ENCODE measurements at places on chromosomes 2 and 18.

DNA sequence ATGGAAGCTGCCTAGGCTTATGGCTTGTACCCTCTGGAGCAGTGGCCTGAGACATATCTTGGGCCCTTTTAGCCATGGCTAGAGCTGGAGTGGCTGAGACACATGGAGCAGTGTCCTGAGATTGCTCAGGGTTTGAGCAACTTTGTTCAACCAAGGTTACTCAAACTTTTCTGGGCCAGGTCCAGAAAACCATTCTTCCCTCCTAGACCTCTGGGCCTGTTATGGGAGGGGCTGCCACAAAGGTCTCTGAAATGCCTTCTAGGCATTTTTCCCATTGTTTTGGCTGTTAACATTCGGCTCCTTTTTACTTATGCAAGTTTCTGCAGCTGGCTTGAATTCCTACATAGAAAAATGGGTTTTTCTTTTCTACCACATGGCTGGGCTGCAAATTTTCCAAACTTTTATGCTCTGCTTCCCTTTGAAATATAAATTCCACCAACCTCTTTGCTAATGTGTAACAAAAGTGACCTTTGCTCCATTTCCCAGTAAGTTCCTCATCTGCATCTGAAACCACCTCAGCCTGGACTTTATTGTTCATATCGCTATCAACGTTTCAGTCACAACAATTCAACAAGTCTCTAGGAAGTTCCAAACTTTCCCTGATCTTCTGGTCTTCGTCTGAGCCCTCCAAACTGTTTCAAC lies 84.9 kb upstream of the MAP4K3 start:
- DNase-seq: no peak

GRCh38 chr2:192407692-192408091 lies 213.0 kb upstream of the TMEFF2 start:
- no peak for DNase-seq

- DNase-seq: no peak
Observed at GRCh38 chr2:12321886-12322285, 394.9 kb upstream of the TRIB2 start.

DNA sequence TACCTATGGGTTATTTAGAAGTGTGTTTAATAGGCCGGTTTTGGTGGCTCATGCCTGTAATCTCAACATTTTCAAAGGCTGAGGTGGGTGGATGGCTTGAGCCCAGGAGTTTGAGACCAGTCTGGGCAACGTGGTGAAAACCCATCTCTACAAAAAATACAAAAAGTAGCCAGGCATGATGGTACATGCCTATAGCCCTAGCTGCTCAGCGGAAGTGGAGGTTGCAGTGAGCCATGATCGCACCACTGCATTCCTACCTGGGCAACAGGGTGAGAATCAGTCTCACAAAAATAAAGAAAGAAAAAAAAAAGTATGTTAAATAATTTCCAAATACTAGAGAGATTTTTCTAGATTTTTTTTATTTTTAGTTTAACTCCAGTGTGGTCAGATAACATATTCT lies 316.0 kb downstream of the KIAA1328 start:
- DNase-seq: no peak

- peak; percentile 88 for DNase-seq
Observed at GRCh38 chr2:46461011-46461674, 18.2 kb upstream of the TMEM247 start.

GRCh38 chr18:39951142-39951720 lies 2003.8 kb upstream of the PIK3C3 start:
- no peak for DNase-seq

- no peak for DNase-seq
Observed at GRCh38 chr2:187644486-187644885, 90.3 kb upstream of the TFPI start.

DNA sequence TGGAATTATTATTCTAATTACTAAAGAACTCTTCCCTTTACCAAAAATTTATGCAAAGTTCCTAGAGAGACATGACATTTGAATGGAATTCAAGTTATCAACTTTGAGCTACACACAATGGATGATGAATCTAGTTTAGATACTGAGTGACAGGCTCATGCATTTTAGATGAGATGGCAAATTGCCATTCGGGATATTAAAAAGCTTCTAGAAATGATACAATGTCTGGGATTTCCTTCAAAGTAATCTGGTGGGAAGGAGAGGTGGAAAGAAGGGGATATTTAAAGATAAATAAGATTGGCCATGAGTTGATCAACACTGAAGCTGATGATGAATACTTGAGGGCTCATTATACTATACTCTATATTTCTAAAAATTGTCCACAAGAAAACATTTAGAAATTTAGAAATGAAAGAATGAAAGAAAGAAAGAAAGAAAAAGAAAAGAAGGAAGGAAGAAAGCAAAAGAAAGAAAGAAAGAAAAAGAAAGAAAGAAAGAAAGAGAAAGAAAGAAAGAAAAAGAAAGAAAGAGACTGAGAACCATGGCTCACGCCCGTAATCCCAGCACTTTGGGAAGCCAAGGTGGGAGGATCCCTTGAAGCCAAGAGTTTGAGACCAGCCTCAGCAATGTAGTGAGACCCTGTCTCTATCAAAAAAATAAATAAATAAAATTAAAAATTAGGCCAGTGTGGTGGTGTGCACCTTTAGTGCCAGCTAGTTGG lies 62.6 kb upstream of the NEDD4L start:
- DNase-seq: no peak

DNA sequence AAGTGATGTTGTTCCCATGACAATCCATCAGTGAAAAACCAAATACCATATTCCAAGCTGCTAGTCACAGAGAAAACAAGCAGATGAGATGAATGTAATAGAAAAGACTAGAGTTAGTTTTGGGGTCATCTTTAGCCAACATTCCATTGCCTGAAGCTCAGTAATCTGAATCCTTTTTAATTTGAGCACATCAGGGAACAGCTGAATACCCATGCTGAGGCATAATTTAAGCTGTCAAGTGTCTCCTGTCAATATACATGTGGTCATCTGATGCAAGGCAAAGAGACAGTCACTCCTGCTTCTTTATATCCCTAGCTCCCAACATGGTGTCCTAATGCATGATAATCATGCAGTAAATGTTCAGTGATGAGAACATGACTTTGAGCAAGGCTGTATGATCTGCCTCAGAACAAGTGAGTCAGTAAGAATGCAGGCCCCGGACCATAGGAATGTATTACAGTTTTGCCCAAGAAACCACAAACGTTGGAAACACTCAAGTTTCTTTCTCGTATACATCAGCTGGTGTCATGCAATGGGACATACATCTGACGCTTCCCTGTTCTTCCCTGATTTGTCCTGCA lies 48.0 kb downstream of the CDK15 start:
- no peak for DNase-seq

GRCh38 chr2:124323321-124323720 lies 298.2 kb downstream of the CNTNAP5 start:
- no peak for DNase-seq

DNA sequence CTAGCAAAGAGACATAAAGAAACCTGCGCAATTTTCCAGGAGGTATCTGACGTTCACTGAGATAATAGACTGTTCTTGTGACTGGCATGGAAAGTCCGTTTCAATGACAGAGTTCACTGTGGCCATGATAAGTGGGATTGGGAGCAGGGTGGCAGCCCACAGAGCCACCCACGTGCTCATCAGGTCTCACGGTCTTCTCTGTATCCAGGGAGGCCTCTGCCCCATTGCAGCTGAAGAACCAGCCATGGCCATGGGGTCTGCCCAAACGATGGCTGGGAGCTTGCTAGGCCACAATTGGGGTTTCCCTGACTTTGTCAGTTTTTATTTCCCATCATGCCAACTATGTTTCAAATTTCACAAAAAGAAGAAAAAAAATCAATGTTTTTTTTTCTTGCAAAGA lies 57.2 kb downstream of the PDCL3 start:
- no peak for DNase-seq

GRCh38 chr18:7876354-7877104 lies 309.4 kb downstream of the PTPRM start:
- DNase-seq: no peak

DNA sequence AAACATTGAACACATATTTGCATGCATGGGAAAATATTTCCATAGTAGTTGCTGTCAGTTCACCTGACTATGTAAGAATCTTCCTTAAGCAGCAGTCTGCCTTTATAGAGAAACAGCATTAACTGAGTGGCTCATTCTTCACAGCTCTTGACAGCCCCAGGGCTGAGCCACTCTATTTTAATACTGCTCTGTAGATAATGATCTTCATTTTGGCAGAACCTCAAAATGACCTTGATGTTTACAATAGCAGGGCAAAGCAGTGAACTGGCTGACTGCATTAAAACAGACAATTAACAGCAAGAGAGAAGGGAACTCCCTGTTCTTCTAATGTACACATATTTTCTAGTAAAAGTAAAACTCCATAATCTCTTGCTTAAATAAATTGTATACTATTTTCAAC lies 580.6 kb upstream of the SOX11 start:
- no peak for DNase-seq

- DNase-seq: no peak
Observed at GRCh38 chr2:60548845-60549237, 4.6 kb downstream of the BCL11A start.

Measured in glutamatergic neuron (in vitro differentiated cells).